ENCODE measurements at places on chromosomes 7 and 10. TPM values are rescaled to one million over a fixed set of nuclear protein-coding genes. Genes with fewer than 3 reads are reported as not detected.

The ANKRD2 gene
- total RNA-seq, result not detected

The DLX5 gene
- total RNA-seq, result not detected

The TRIM4 gene
- total RNA-seq, result 46.1 TPM

The HOXA3 gene
- total RNA-seq, result 42.6 TPM

The CPVL gene
- 24.3 TPM for total RNA-seq

The GPR85 gene
- total RNA-seq, result 1.7 TPM

The TBC1D12 gene
- 12.8 TPM for total RNA-seq

The MRC1 gene
- total RNA-seq, result 38.5 TPM

The NRBF2 gene
- 23.1 TPM for total RNA-seq

The CYP26C1 gene
- total RNA-seq, result not detected

The RBM33 gene
- total RNA-seq, result 88.1 TPM

The IPMK gene
- not detected for total RNA-seq

The LIPF gene
- 13,906 TPM for total RNA-seq

The FOXP2 gene
- total RNA-seq, result 17.4 TPM

The GAD2 gene
- not detected for total RNA-seq

The MEPCE gene
- 28.1 TPM for total RNA-seq

The COL28A1 gene
- 0.58 TPM for total RNA-seq

The GIMAP5 gene
- 18.7 TPM for total RNA-seq

DNA sequence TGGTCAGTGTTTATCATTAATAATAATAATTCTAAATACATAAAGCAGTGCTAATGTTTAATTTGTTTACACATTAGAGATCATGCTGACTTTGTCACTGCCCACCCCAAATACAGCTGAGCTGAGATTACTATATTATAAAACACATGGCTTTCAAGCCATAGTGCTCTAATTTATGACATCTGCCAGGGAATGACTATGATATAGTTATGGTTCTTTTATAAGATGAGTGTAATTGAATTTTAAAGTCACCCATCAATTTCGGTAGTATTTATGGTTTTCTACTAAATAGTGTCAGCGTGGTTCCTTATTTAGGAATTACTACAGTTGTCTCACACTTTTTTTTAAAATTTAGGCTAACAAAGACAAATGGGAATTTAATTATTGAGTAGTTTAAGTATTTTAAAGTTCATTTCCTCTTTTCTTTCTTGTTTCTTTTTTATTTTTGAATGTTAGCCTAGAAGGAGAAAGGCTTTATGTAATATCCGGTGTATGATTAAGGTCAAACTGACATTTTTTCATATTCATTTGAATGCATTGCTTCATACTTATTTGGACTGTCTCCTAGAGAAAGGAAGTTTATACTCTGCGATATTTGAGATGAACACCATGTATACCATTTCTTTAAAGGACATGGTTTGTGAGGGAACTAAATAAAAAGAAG lies 3.9 kb downstream of the CDK14 start:
- no peaks in the 10 kb centered on the region for H3K4me1 ChIP-seq
- no peaks in the 10 kb centered on the region for H3K27me3 ChIP-seq
- DNase-seq, result peak; percentile 26
- H3K36me3 ChIP-seq, result no peaks in the 10 kb centered on the region
- H3K27ac ChIP-seq, result no peak overlapping the region

DNA sequence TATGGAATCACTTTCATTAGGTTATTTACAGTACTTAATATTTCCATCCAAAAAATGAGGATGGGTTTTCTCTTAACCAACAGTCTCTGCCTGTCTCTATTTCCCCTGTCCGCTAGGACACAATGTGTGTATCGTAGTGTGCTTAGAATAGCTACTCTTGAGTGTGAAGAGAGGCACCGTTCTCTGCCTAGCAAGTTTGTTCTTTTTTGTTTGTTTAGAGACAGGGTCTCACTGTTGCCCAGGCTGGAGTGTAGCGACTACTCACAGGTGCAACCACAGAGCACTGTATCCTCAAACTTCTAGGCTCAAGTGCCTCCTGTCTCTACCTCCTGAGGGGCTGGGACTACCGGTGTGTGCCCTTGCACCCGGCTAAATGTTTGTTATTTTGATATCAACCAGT lies 121.9 kb downstream of the ANK3 start:
- H3K4me3 ChIP-seq, result no peak overlapping the region
- H3K27me3 ChIP-seq, result no peaks in the 10 kb centered on the region
- no peak for DNase-seq

- H3K27ac ChIP-seq, result peak overlapping the region; percentile 26
Measured at GRCh38 chr10:100327007-100327717, 2.9 kb downstream of the PKD2L1 start.

- H3K4me3 ChIP-seq, result peak overlapping the region; percentile 33
- no peak overlapping the region for H3K27ac ChIP-seq
- DNase-seq, result peak; percentile 63
- no peaks in the 10 kb centered on the region for H3K27me3 ChIP-seq
- peaks cover 5% of the 10 kb centered on the region for H3K36me3 ChIP-seq
Measured at GRCh38 chr10:101840102-101840684, 3.4 kb downstream of the KCNIP2 start.

DNA sequence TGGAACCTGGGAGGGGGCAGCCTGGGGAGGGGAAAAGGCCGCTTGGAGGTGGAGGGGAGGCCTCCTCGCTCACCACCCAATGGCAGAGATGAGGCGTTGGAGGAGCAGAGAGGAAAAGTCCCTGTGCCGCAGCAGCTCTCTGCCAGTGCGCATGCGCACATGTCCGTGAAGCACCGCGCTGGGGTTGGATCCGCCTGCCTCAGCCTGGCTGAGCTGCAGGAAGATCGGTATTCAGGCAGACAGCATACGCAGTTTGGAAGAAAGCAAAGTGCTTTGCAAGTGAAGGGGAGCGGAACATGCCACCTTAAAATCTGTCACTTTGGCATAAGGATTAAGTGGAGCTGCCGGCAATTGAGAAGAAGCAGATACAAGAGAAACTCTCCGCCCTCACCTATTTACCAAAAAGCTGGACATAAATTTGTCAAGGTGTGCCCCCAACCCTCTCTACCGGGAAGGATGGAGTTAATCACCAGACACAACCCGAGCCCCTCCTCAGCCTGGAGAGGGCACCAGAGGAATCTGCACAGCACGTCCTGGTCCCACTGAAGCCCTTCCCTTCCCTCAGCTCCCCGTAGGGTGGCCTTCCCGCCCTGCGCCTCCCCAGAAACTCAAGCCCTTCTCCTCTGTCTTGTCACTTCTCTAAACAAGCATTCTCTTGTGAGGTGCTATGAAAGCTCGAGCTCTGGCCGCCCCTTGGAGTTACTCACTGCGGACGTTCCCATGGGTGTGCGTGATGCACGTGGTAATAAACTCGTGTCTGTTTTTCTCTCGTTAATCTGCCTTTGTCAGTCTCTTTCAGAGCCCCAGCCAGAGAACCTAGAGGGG lies 32.2 kb upstream of the TMEM72 start:
- peak overlapping the region; percentile 39 for H3K4me3 ChIP-seq
- H3K36me3 ChIP-seq, result no peaks in the 10 kb centered on the region
- H3K27ac ChIP-seq, result peak overlapping the region; percentile 53
- no peaks in the 10 kb centered on the region for H3K27me3 ChIP-seq

DNA sequence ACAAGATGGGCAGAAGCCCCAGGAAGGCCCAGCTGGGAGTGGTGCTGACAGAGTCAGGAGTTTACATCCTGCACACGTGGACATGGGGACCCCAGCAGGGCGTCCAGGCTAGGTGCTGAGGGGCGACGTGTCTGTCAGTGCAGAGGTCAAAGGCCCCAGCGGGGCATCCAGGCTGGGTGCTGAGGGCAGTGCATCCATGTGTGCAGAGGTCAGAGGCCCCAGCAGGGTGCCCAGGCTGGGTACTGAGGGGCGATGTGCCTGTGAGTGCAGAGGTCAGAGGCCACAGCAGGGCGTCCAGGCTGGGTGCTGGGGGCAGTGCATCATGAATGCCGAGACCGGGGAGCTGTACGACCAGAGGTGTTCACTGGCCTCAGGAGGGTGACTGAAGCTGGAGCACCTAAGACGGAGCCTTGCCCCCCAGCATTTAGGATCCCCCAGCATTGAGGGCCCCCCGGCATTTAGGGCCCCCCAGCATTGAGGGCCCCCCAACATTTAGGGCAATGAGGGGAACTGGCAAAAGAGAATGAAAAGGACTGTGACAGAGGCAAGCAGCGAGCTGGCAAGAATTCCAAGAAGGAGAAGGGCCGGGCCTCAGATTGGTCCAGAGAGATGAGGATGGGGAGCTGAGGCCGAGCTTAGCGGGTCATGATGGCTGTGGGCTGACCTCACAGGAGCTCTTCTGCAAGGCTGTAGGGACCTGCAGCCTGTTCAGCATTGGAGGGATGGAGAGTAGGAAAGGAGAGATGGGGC lies 474.9 kb downstream of the PTPRN2 start:
- H3K36me3 ChIP-seq, result peaks cover 9% of the 10 kb centered on the region
- H3K4me1 ChIP-seq, result no peaks in the 10 kb centered on the region
- no peak overlapping the region for H3K27ac ChIP-seq
- no peak for DNase-seq
- H3K4me3 ChIP-seq, result no peak overlapping the region

- H3K4me1 ChIP-seq, result peaks cover 12% of the 10 kb centered on the region
- H3K27me3 ChIP-seq, result no peaks in the 10 kb centered on the region
- DNase-seq, result no peak
Measured at GRCh38 chr10:5611899-5612680, 54.3 kb downstream of the ASB13 start.

GRCh38 chr10:121195524-121195910 lies 344.4 kb downstream of the WDR11 start:
- H3K4me3 ChIP-seq, result no peak overlapping the region
- no peak overlapping the region for H3K27ac ChIP-seq
- no peaks in the 10 kb centered on the region for H3K36me3 ChIP-seq
- H3K27me3 ChIP-seq, result no peaks in the 10 kb centered on the region
- no peaks in the 10 kb centered on the region for H3K4me1 ChIP-seq
- no peak for DNase-seq

GRCh38 chr7:106704000-106704840 lies 43.3 kb upstream of the CCDC71L start:
- H3K27me3 ChIP-seq, result no peaks in the 10 kb centered on the region
- H3K36me3 ChIP-seq, result no peaks in the 10 kb centered on the region
- H3K27ac ChIP-seq, result no peak overlapping the region
- no peak overlapping the region for H3K4me3 ChIP-seq
- peak; percentile 10 for DNase-seq

- H3K27me3 ChIP-seq, result no peaks in the 10 kb centered on the region
- no peaks in the 10 kb centered on the region for H3K4me1 ChIP-seq
- no peaks in the 10 kb centered on the region for H3K36me3 ChIP-seq
- no peak overlapping the region for H3K4me3 ChIP-seq
Measured at GRCh38 chr10:62250594-62251198, 17.9 kb downstream of the RTKN2 start.

- H3K4me3 ChIP-seq, result no peak overlapping the region
- H3K4me1 ChIP-seq, result no peaks in the 10 kb centered on the region
- H3K27ac ChIP-seq, result no peak overlapping the region
- H3K36me3 ChIP-seq, result no peaks in the 10 kb centered on the region
- DNase-seq, result no peak
Measured at GRCh38 chr7:23222439-23223030, 24.0 kb upstream of the GPNMB start.

DNA sequence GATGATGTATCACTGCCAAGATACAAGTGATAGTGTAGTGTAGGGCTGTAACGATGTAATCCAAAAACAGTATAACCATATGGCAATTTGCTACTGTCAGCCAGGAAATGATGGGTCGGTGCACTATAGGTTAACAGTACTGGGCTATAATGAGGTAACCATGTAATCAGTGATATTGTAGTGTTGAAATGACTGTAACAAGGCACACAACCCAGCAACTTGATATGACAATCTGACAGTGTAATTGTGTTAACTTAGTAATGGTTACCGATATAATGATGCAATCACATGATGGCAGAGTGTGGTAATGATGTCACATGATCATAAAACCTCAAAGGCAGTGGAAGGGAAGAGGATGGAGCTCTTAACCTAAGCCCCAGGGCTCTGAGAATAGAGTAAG lies 73.8 kb upstream of the SLF2 start:
- no peaks in the 10 kb centered on the region for H3K36me3 ChIP-seq
- DNase-seq, result no peak
- no peaks in the 10 kb centered on the region for H3K4me1 ChIP-seq
- H3K27ac ChIP-seq, result no peak overlapping the region
- H3K27me3 ChIP-seq, result peaks cover 41% of the 10 kb centered on the region
- H3K4me3 ChIP-seq, result no peak overlapping the region

GRCh38 chr7:15648461-15648961 lies 38.0 kb downstream of the MEOX2 start:
- H3K27me3 ChIP-seq, result no peaks in the 10 kb centered on the region
- H3K4me1 ChIP-seq, result no peaks in the 10 kb centered on the region
- H3K4me3 ChIP-seq, result no peak overlapping the region
- no peaks in the 10 kb centered on the region for H3K36me3 ChIP-seq
- no peak overlapping the region for H3K27ac ChIP-seq

- no peak for DNase-seq
- no peaks in the 10 kb centered on the region for H3K36me3 ChIP-seq
- no peak overlapping the region for H3K27ac ChIP-seq
- no peaks in the 10 kb centered on the region for H3K4me1 ChIP-seq
- H3K27me3 ChIP-seq, result no peaks in the 10 kb centered on the region
Measured at GRCh38 chr7:95334447-95334846, 10.1 kb upstream of the PON1 start.

GRCh38 chr10:75127471-75127870 lies 16.0 kb downstream of the SAMD8 start:
- H3K36me3 ChIP-seq, result peaks cover 10% of the 10 kb centered on the region
- H3K27me3 ChIP-seq, result no peaks in the 10 kb centered on the region
- peaks cover 31% of the 10 kb centered on the region for H3K4me1 ChIP-seq
- no peak overlapping the region for H3K4me3 ChIP-seq

DNA sequence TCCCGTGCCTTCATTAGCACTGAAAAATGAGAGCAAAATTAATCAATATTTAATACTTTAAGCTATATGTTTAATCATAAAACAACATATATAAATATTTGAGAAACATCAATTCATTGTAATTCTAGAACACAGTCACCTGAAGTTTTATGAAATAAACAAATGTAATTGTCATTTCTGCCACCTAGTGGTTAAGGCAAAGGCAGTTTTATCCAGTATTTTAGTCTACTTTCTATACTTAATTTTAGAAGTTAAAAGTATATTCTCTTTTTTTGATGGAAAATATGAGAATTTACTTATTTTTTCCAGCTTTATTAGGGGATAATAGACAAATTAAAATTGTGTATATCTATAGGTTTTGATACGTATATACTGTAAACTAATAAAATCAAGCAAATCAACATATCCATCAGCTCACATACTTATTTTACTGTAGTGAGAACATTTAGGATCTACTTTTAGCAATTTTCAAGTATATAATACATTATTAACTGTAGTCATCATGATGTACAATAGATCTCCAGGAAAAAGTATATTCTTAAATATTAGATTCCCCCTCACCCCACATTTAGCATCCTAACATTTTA lies 16.9 kb downstream of the PCGF6 start:
- no peak overlapping the region for H3K27ac ChIP-seq
- no peaks in the 10 kb centered on the region for H3K4me1 ChIP-seq
- peaks cover 80% of the 10 kb centered on the region for H3K36me3 ChIP-seq
- H3K4me3 ChIP-seq, result no peak overlapping the region
- H3K27me3 ChIP-seq, result no peaks in the 10 kb centered on the region

- H3K27ac ChIP-seq, result no peak overlapping the region
- no peak overlapping the region for H3K4me3 ChIP-seq
- no peaks in the 10 kb centered on the region for H3K36me3 ChIP-seq
Measured at GRCh38 chr7:46900312-46901263, 681.3 kb downstream of the TNS3 start.

GRCh38 chr7:2939193-2939885 lies 95.2 kb upstream of the GNA12 start:
- peaks cover 10% of the 10 kb centered on the region for H3K36me3 ChIP-seq
- no peak overlapping the region for H3K27ac ChIP-seq
- no peak overlapping the region for H3K4me3 ChIP-seq
- peaks cover 51% of the 10 kb centered on the region for H3K27me3 ChIP-seq
- no peak for DNase-seq
- H3K4me1 ChIP-seq, result no peaks in the 10 kb centered on the region

- no peaks in the 10 kb centered on the region for H3K36me3 ChIP-seq
- peaks cover 47% of the 10 kb centered on the region for H3K4me1 ChIP-seq
- H3K4me3 ChIP-seq, result no peak overlapping the region
- no peak for DNase-seq
- H3K27ac ChIP-seq, result no peak overlapping the region
- no peaks in the 10 kb centered on the region for H3K27me3 ChIP-seq
Measured at GRCh38 chr10:31353574-31353973, 34.6 kb downstream of the ZEB1 start.
